Hepatic stellate cell (primary cell): ENCODE measurements at places on chromosomes 3 and 15.
A peak's percentile ranks its signal among the peaks of the same experiment; 100 is the strongest.

DNA sequence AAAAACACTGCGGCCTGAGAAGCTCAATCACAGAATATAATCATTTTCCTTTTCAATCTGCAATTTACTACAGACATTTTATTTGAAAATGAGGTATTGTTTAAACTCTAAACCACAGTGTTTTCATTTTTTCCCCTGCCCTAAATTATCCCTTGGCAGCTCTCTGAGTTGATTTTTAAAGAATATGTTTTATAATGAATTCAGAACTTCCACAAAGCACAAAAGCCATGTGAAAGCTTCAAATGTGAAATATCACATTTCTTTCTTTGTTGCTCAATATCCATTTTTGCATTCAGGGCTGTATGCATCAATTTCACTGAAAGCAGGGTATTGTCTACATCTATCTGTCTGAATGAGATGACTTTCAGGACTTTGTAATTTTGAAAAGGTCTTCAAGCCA lies 813.6 kb upstream of the ALCAM start:
- DNase-seq: no peak

GRCh38 chr3:117149584-117149983 lies 440.0 kb downstream of the TUSC7 start:
- DNase-seq: no peak

DNA sequence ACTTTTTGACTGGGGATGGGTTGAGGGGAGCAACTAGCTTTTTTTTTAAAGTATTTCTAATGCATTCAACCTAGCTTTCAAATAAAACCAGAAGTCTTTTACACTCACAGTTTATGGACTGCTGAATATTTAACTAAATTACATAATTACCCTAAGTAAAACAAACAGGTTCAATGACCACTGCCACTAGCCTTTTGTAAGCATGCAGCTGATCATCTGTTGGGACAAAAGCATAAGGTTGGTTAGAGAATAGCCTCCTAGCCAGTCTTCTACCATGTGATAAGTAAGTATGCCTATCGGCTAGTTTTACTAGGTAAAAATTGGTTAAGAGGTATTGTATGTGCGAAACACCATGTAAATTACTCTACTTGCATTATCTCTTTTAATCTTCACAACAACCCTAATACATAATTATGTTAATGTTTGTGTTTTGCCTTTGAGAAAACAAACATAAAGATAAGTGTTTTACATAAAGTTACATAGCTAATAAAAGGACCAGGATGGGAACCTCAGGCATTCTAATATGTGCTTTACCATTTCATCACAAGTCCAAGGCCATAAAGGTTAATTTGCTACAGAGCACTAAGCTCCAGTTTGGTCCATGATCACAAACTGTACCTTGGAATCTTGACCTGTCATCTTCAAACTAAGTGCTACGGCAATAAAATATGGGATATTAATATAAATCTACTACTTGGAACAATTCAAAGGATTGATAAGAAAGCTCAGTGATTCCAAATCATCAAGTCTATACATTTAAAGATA lies 13.2 kb downstream of the PFN2 start:
- DNase-seq: no peak

GRCh38 chr3:32712506-32713055 lies 27.6 kb downstream of the CNOT10 start:
- DNase-seq: no peak

GRCh38 chr3:194906229-194906629 lies 220.5 kb downstream of the FAM43A start:
- DNase-seq: no peak

- no peak for DNase-seq
These were observed 781.6 kb upstream of the CFAP20DC start for GRCh38 chr3:59831394-59831793.

GRCh38 chr3:57793737-57794187 lies 37.7 kb downstream of the SLMAP start:
- DNase-seq: no peak

DNA sequence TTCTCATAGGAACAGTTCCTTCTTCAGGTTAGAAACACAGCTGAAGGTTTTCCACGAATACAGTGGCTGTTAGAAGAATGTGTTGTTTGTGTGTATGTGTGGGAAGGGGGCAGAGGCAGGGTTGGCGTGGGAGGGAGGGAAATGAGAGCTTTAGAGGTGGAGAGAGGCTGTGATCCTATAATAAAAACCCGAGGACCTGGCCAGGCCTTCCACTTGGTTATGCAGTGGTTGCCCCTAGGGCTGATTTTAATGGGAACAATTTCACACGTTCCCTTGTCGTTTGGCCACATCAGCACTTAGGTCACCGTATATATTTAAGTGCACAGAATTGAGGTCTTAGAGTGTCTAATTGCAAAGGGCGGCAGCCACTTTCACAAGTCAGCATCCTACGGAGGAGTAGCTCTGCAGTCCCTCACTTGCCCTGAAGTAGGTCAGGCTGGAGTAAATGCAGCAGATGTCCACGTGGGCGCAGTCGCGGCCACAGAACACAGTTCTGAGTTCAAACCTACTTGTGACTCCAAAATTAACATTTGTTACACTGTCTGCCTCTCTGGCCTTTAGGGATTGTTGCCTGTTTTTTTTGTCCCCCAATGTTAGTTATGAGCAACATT lies 85.6 kb downstream of the PDCD6IP start:
- DNase-seq: peak; percentile 26

DNA sequence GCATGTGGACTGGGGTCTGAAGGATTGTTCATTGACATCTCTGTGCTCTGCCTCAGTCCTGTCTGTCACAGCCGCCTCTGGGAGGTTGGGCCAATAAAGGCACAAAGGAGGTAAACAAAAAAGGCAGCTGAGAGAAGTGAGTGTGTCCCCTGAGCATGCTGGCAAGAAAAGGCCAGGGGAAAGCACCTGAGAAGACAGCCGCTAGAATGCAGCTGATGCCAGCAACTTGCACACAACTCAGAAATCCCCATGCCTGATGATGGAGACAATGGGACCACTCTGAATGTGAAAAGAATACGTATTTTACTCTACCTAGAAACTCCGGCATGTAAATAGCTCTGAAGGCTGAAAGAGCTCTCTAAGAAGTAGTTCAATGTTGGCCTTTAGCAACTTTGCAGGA lies 118.7 kb downstream of the KCNH8 start:
- no peak for DNase-seq

- no peak for DNase-seq
These were observed 8.1 kb downstream of the ZXDC start for GRCh38 chr3:126467611-126467955.

GRCh38 chr3:106482451-106482850 lies 613.6 kb upstream of the CBLB start:
- peak; percentile 13 for DNase-seq

DNA sequence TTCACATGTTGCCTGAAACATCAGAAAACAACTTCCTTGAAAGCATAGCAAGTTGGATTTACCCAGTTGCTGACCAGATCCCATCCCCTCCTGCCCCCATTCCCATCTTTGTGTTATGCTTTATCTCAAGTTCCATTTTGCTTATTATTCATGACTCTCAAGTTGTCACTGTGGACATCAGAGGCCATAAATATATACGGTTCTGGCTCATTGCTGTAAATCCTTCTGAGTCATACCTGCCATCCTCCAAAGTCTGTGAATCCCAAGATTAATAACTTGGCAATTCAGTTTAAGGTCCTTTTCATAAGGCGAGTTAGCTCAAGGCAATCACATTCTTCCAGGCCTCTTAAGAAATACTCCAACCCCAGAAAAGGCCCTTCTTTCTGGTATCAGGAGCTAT lies 126.2 kb upstream of the C2CD4B start:
- DNase-seq: no peak

DNA sequence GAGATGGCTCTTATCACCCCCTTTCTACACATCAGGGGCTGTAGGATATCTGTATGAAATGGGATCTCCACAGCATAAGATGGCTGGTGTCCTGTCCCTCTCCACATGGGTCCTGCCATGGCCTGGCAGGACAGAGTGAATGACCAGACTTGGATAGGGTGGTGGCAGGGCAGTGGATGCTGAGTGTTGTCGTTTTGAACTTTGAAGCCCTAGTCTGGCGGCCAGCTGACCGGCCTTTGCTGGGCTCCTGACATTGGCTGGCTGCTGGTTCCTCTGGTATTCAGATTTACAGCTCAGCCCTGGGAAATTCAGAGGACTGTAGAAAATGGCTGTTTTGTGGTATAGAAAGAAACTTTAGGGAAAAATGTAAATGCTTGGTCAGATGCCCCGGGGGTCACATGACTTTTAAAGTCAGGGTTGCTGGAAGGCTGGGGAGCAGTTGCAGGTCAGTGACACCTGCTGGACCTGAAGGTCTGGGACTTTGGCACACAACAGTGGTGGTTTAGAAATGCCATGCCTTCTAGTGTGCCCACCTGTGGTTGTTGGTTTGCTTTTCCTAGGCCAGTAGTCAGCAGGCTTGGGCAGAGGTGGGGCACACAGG lies 13.5 kb upstream of the PGPEP1L start:
- no peak for DNase-seq

GRCh38 chr3:53645754-53646153 lies 151.3 kb downstream of the CACNA1D start:
- DNase-seq: no peak

GRCh38 chr15:48627260-48627940 lies 18.1 kb downstream of the FBN1 start:
- DNase-seq: no peak

DNA sequence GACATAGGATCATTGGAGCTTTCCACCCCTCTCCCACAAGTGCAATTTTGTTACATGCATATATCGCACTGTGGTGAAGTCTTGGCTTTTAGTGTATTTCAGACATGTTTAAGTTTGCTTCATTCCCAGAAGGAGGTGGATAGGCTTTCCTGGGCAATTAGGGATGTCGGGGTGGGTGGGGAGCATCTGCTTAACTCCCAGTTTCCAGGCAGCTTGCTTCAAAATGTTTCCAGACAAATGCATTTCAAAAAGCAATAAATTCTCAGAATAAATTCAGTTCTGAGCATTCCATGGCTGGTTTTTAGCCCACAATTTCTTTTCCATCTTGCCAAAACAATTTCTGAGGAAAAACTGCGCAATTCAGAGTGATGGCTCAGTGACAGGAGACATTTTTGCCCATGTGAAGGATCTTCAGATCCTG lies 227.7 kb upstream of the ZPLD1 start:
- no peak for DNase-seq

DNA sequence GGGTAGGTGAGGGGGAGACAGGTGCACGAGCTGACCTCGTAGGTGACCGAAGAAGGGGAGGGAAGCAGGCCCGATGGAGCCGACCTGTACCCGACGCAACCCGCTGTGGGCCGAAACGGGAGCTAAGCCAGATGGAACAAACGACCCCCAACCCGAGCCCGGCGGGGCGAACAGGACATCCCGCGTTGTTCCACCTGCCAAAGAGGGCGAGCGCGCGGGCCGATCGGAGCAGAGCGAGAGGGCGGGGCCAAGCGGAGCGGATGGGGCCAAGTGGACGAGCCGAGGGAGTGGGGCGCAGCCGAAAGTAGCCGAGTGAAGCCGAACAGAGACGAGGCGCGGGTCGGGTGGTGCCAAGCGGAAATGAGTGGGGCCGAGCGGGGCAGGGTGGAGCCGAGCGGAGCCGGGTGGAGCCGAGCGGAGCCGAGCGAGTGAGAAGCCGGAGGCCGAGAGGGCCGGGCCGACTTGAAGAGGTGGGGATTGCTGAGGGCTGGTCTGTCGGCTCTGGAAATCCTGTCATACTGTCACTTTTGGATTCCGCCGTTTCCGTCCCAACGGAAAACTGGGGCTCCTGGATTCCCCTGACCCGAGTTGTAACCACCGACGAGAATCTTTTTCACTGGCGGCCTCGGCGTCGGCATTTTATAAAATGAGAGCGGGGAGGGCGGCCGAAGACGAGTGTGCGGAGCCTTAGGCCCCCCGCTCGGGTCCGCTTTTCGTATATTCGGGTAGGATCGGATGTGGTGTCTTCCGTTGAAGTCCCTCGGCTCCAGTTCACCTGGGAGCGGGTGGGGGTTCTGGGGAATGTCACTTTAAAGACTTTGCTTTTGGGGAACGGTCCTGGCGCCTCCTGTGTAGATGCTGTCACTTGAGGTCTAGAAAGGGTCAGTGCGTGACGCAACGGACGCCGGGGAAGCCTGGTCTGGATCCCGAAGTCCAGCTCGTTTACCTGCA lies 15.6 kb upstream of the WNT7A start:
- peak; percentile 84 for DNase-seq
